ENCODE measurements at places on chromosomes 6 and 20. TPM values are rescaled to one million over a fixed set of nuclear protein-coding genes. Genes with fewer than 3 reads are reported as not detected.

- H3K4me3 ChIP-seq: no peak overlapping the region
- no peaks in the 10 kb centered on the region for H3K36me3 ChIP-seq
- H3K27me3 ChIP-seq: peaks cover 3% of the 10 kb centered on the region
- H3K4me1 ChIP-seq: peaks cover 14% of the 10 kb centered on the region
- no peak for DNase-seq
Observed at GRCh38 chr6:1322696-1323219, 10.9 kb downstream of the FOXQ1 start.

DNA sequence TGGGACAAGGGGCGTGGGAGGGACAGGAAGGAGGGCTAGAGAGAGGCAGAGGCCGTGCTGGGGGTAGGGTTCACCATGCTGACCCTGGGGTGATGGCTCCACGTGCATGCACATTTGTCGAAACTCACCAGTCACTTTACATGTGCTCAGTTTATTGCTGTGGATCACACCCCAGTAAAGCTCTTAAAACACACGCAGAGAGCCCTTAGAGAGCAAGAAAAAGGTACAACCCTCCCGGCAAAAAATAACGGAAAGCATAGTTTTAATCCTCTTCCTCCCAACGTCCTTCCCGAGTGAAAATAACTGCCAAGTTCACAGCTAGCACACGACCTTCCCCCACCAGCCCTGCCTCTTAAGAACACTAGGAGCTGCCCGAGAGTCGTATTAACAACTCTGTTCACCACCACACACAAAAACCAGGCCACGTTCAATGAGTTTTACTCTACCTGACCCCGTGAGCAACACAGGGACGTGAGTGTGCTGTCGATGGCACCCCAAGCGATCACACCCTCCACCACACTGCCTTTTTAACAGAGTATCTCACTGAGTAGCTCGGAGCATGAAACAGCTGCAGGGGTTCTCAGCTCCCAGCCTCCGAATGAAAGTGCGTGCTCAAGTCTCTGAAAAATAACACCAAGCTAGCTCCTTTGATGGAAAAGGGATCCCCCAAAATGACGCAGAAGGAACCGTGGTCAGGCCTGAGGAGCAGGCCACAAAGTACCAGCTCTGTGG lies 39.7 kb downstream of the TAF4 start:
- H3K36me3 ChIP-seq: no peaks in the 10 kb centered on the region
- peaks cover 21% of the 10 kb centered on the region for H3K4me1 ChIP-seq
- peak; percentile 91 for DNase-seq
- no peaks in the 10 kb centered on the region for H3K27me3 ChIP-seq
- no peak overlapping the region for H3K27ac ChIP-seq
- no peak overlapping the region for H3K4me3 ChIP-seq

DNA sequence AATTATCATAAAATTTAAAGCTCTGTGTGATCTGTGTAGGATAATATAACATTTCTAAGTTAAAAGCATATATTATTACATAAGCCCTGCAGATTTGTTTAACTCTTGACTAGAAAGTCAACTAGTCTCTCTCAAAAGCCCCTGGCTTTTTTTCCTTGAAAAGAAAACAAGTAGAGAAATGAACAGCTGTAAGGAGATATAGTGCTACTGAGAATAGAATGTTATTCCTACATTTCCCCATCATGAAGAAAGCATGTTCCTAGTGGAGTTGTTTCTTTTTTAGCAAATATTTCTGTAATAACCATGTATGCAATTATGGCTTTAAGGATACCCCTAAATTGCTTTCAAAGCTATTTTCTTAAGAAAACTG lies 37.6 kb downstream of the SHLD1 start:
- H3K4me1 ChIP-seq: peaks cover 10% of the 10 kb centered on the region
- DNase-seq: no peak
- H3K27ac ChIP-seq: no peak overlapping the region
- H3K4me3 ChIP-seq: no peak overlapping the region
- no peaks in the 10 kb centered on the region for H3K27me3 ChIP-seq

DNA sequence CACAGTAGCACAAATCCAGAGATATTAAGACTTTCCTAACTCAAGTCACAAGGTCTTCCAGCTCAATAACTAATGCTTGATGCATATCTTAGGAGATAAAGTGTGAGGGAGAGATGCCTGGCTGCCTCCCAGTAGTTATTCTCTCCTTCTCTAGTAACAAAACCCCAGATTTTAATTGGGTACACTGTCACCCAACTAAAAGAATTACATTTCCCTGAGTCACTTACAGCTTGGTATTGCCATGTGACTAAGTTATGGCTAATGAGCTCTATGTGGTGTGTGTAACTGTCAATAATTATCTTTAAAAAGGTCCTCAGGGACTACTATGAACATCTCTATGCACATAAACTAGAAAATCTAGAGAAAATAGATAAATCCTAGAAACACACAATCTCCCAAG lies 32.0 kb downstream of the KIF6 start:
- H3K4me3 ChIP-seq: no peak overlapping the region
- H3K27ac ChIP-seq: no peak overlapping the region
- peaks cover 3% of the 10 kb centered on the region for H3K27me3 ChIP-seq
- DNase-seq: no peak
- no peaks in the 10 kb centered on the region for H3K4me1 ChIP-seq
- H3K36me3 ChIP-seq: no peaks in the 10 kb centered on the region

GRCh38 chr6:105692613-105693215 lies 289.8 kb upstream of the PREP start:
- H3K27me3 ChIP-seq: no peaks in the 10 kb centered on the region
- no peak overlapping the region for H3K4me3 ChIP-seq
- no peak overlapping the region for H3K27ac ChIP-seq

- DNase-seq: peak; percentile 58
- no peaks in the 10 kb centered on the region for H3K27me3 ChIP-seq
- H3K36me3 ChIP-seq: no peaks in the 10 kb centered on the region
- H3K4me1 ChIP-seq: peaks cover 32% of the 10 kb centered on the region
- peak overlapping the region; percentile 99 for H3K27ac ChIP-seq
- peak overlapping the region; percentile 35 for H3K4me3 ChIP-seq
Observed at GRCh38 chr6:44011350-44011920, 115.8 kb downstream of the MRPL14 start.

DNA sequence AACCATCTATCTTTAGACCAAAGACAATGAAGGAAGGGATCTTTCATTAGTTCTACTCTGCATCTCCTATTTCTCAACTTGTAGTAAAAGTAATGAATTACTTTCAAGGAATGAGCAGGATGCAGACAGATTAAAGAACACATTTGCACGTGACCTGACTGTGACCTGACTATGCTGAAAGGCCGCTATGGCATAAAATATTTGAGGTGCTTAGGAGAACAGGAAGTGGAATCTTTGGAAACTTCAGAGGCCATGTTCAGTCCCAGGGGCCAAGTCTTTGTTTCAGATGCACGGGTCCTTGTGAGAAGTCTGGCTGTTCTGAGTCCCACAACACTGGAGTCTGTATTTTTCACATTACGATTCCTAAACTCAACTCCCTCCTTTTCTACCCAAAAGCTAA lies 41.0 kb downstream of the NINL start:
- no peaks in the 10 kb centered on the region for H3K36me3 ChIP-seq
- peaks cover 42% of the 10 kb centered on the region for H3K4me1 ChIP-seq
- H3K27ac ChIP-seq: no peak overlapping the region
- no peaks in the 10 kb centered on the region for H3K27me3 ChIP-seq
- no peak overlapping the region for H3K4me3 ChIP-seq

DNA sequence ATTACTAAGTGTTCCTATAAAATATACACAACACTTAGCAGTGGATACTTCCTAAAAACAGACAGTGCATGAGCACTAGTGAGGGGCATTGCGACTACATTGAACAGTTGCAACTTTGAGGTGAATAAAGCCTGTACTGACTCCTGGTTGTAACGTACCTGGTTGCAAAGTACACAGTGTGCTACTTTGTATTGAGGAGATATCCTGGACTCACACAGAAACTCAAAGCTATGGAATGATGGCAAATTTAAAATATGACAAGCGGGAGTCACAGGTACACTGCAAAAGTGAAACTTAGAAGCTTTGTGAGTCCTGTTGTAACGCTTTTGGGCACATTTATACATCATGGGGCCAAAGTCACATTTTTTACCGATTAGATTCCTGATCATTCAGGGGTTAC lies 55.6 kb upstream of the HLA-A start:
- no peaks in the 10 kb centered on the region for H3K27me3 ChIP-seq
- no peaks in the 10 kb centered on the region for H3K36me3 ChIP-seq
- no peak for DNase-seq
- no peak overlapping the region for H3K4me3 ChIP-seq

- H3K4me3 ChIP-seq: no peak overlapping the region
- no peaks in the 10 kb centered on the region for H3K27me3 ChIP-seq
- no peaks in the 10 kb centered on the region for H3K36me3 ChIP-seq
- no peak for DNase-seq
- H3K27ac ChIP-seq: no peak overlapping the region
Observed at GRCh38 chr20:43846516-43846905, 68.1 kb upstream of the TOX2 start.

GRCh38 chr6:109579361-109579760 lies 96.3 kb upstream of the ZBTB24 start:
- H3K27me3 ChIP-seq: no peaks in the 10 kb centered on the region
- H3K4me3 ChIP-seq: no peak overlapping the region
- H3K4me1 ChIP-seq: no peaks in the 10 kb centered on the region
- H3K27ac ChIP-seq: no peak overlapping the region
- no peaks in the 10 kb centered on the region for H3K36me3 ChIP-seq
- no peak for DNase-seq

- H3K4me1 ChIP-seq: peaks cover 4% of the 10 kb centered on the region
- H3K27ac ChIP-seq: no peak overlapping the region
- DNase-seq: no peak
- H3K4me3 ChIP-seq: no peak overlapping the region
Observed at GRCh38 chr20:558117-558516, 14.5 kb upstream of the CSNK2A1 start.

GRCh38 chr20:41308726-41309413 lies 8.7 kb downstream of the ZHX3 start:
- no peaks in the 10 kb centered on the region for H3K27me3 ChIP-seq
- DNase-seq: no peak
- H3K36me3 ChIP-seq: peaks cover 8% of the 10 kb centered on the region
- peaks cover 30% of the 10 kb centered on the region for H3K4me1 ChIP-seq

GRCh38 chr6:80105972-80106417 lies 476 bp upstream of the BCKDHB start:
- H3K36me3 ChIP-seq: no peaks in the 10 kb centered on the region
- H3K4me3 ChIP-seq: peak overlapping the region; percentile 92
- no peak for DNase-seq
- peak overlapping the region; percentile 13 for H3K27ac ChIP-seq
- H3K27me3 ChIP-seq: peaks cover 3% of the 10 kb centered on the region
- peaks cover 4% of the 10 kb centered on the region for H3K4me1 ChIP-seq

GRCh38 chr20:46312075-46312944 lies 4.0 kb upstream of the CDH22 start:
- H3K27me3 ChIP-seq: peaks cover 91% of the 10 kb centered on the region
- no peak overlapping the region for H3K4me3 ChIP-seq
- H3K36me3 ChIP-seq: no peaks in the 10 kb centered on the region
- peak; percentile 74 for DNase-seq

GRCh38 chr6:106056746-106057390 lies 29.3 kb upstream of the PRDM1 start:
- no peaks in the 10 kb centered on the region for H3K36me3 ChIP-seq
- no peak overlapping the region for H3K4me3 ChIP-seq
- no peaks in the 10 kb centered on the region for H3K4me1 ChIP-seq

DNA sequence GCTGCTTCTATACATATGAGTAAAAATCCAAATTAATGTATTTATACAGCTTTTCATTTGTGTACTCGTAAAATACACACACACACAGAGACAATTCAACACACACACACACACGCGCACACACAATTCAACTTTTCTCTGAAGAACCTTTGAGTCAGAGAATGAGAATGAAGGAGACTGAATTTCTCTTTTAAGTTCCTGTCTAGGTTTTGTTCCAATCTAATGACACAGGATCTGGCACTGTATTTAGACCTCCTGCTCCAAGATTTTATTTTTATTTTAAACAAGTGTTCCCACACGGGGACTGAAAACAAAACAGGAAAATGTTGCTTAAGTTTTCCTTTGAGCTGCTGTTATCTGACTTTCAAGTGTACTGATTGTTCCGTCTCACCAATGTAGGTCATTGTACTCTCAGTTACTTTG lies 250.8 kb downstream of the LAMA2 start:
- H3K4me1 ChIP-seq: no peaks in the 10 kb centered on the region
- no peaks in the 10 kb centered on the region for H3K36me3 ChIP-seq
- H3K27ac ChIP-seq: no peak overlapping the region
- peak; percentile 58 for DNase-seq
- no peak overlapping the region for H3K4me3 ChIP-seq

Gene HAO1
- not detected for total RNA-seq

Gene VWA7
- 0.29 TPM for total RNA-seq

Gene GABRR1
- not detected for total RNA-seq

Gene CCDC167
- total RNA-seq: 14.8 TPM

Gene HLA-G
- total RNA-seq: not detected

Gene PANK2
- 60.4 TPM for total RNA-seq

Gene JPH2
- 2.2 TPM for total RNA-seq

All from osteoblast (primary cell).